ENCODE measurements at places on chromosomes 6 and 20.

GRCh38 chr20:62860391-62860923 lies 1.2 kb downstream of the TCFL5 start:
- peak; percentile 67 for DNase-seq

GRCh38 chr6:63802606-63803206 lies 167.1 kb downstream of the PHF3 start:
- no peak for DNase-seq

- no peak for DNase-seq
These were observed 162.5 kb downstream of the DLL1 start for GRCh38 chr6:170128346-170128745.

GRCh38 chr6:2183752-2184151 lies 61.7 kb downstream of the GMDS start:
- no peak for DNase-seq

- DNase-seq = no peak
These were observed 45.6 kb upstream of the CHRNA4 start for GRCh38 chr20:63406617-63407245.
